Fibroblast of skin of left quadriceps (primary cell): ENCODE measurements at places on chromosomes 5 and 9.

DNA sequence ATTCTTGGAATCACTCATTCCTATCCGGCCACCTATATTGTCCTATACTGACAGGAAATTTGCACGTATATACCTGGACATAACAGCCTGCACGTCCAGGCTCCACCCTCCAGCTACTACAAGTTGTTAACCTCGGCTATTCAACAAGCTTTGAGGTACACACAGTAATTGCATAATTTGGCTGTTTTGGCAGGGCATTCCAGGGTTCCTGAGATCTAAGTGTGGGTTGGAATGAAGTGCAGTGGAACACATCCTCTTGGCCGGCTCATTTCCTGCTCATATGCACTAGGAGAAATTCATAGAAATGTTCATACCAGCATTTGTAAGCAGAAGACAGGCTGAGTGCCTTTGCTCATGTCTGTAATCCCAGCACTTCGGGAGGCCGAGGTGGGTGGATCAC, 222.3 kb downstream of the FBXL7 start:
- DNase-seq = no peak

GRCh38 chr5:153960269-153961215, 78.2 kb downstream of the FAM114A2 start:
- peak; percentile 21 for DNase-seq

- DNase-seq = no peak
Measured at GRCh38 chr9:110343551-110343950, 5.9 kb upstream of the TXNDC8 start.

DNA sequence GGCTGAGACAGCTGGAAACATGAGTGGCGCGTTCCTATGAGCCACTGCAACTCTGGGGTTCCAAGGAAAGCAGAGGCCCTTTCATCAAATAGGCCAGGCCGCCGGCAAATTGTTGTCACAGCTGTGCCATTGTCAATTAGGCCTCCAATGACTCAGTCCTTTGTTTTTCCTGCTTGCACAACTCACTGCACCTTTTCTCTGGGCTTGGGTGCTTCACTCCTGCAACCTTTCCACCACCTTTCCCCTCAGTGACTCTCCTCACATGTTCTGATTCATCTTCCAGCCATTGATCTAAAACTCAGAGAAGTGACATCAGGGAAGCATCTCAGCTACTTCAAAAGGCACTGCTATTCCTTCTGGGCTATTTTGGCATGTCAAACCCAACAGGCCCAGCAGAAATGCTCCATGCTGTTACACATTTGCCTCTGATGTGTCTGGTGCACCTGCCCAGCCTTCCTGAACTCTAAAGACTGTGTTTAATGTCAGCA, 653.7 kb downstream of the NR2F1-AS1 start:
- DNase-seq = no peak

- no peak for DNase-seq
Measured at GRCh38 chr5:137743031-137743640, 7.2 kb upstream of the KLHL3 start.

GRCh38 chr5:98497418-98497817, 276.0 kb upstream of the RGMB start:
- no peak for DNase-seq

GRCh38 chr9:113742878-113743277, 133.2 kb upstream of the ZNF618 start:
- DNase-seq = no peak

GRCh38 chr5:156375895-156376495, 49.0 kb downstream of the SGCD start:
- DNase-seq = no peak

GRCh38 chr5:168624850-168625364, 45.7 kb upstream of the PANK3 start:
- no peak for DNase-seq

GRCh38 chr5:150523472-150524350, 15.8 kb downstream of the NDST1 start:
- DNase-seq = peak; percentile 48

DNA sequence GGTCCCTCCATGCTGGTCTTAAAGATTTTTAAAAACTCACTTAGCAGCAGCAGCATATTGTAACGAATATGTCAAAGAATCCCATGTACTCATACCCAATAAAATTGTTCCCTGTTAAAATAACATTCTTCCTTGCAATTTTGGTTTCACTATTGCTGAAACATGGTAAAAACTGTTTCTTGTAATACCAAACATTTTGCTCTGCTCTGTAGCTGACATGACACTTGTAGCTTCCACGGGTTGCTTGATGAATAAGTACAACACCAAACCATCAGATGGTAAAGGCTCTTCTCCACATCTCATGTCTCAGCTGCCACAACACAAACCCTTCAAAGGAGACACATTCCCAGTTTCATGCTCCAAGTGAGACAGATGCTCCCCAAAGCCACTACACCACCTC, 180.7 kb upstream of the PTGER4 start:
- no peak for DNase-seq

GRCh38 chr9:36793277-36793676, 220.6 kb downstream of the MELK start:
- no peak for DNase-seq

- peak; percentile 28 for DNase-seq
Measured at GRCh38 chr9:94812343-94812742, 85.8 kb downstream of the AOPEP start.

DNA sequence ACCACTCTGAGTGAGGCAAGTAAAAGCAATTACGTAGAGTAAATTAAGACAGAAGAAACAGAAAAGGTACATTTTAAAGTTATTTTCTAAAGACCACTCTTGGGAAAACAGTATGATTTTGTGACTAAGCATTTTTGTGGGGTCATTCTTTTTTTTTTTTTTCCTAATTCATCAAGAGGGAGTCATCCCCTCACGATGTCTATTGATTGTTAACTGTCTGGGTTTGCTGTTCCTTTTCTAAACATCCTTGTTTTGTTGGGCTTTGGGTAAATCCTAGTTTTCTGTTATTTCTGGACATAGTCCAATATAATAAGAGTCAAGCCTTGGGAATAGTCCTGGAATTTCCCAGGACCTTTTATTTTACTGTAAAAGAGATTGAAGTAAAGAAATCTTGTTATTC, 63.8 kb downstream of the ANKRD55 start:
- DNase-seq = no peak

DNA sequence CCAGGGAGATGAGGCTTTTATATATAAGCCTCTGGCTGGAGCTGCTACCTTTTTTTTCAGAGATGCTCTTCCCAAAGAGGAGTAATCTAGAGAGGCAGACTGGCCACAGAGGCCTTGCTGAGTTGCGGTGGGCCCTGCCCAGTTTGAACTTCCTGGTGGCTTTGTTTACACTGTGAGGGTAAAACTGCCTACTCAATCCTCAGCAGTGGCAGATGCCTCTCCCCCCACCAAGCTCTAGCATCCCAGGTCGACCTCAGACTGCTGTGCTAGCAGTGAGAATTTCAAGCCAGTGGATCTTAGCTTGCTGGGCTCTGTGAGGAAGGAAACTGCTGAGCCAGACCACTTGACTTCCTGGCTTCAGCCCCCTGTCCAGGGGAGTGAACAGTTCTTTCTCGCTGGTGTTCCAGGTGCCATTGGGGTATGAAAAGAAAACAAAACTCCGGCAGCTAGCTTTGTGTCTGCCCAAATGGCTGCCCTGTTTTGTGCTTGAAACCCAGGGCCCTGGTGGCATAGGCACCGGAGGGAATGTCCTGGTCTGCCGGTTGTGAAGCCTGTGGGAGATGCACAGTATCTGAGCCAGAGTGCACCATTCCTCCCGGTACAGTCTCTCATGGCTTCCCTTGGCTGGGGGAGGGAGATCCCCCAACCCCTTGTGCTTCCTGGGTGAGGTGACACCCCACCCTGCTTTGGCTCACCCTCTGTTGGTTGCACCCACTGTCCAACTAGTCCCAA, 219.5 kb upstream of the IZUMO3 start:
- DNase-seq = no peak

- no peak for DNase-seq
Measured at GRCh38 chr9:81116340-81117137, 572.8 kb downstream of the TLE1 start.

- no peak for DNase-seq
Measured at GRCh38 chr9:20363233-20363632, 259.1 kb downstream of the MLLT3 start.

- DNase-seq = no peak
Measured at GRCh38 chr9:81955625-81956024, 12.3 kb downstream of the SPATA31D3 start.

DNA sequence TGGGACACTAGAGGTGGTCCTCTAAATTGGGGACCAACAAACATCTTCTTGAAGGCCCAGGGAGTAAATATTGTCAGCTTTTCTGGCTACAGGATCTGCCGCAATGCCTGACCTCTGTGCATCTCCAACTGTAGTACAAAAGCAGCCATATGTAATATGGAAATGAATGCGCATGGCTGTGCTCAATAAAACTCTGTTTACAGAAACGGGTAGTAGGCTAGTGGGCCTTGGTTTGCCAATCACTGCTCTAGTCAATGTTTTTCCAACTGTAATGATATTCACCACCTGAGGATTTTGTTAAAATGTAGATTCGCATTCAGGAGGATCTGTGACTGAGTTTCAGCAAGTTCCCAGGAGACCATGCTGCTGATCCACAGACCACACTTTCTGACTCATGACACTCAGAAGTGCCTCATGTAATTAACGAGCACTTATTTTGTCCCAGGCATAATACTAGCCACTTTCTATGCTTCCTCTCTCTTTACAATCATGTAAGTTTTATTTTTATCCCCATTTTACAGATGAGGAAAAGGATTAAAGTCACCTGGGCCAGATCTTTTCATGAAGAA, 96.9 kb downstream of the MED27 start:
- peak; percentile 24 for DNase-seq

GRCh38 chr5:106833517-106833916, 837.2 kb downstream of the EFNA5 start:
- DNase-seq = no peak

- DNase-seq = no peak
Measured at GRCh38 chr9:111598733-111599091, 735 bp downstream of the PTGR1 start.

DNA sequence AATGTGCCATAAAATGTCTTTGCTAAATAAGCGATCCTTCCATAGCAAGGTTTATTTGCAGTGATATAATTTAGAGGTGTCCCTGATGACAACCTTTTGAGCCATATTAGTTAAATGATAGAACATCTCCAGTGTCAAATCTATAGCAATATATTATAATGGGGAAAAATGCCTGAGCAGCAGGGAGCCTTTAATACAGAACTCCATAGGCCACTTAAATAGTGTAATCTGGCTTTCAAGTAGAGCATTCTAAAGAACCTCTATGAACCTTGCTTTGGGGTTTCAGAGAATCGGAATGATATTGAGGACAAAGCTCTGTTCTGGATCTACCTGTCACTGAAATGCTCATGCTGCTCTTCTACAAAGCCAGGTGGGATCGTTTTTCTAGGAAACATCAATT, 96.7 kb upstream of the MEF2C start:
- DNase-seq = no peak

GRCh38 chr9:37622462-37622861, 28.3 kb upstream of the FRMPD1 start:
- peak; percentile 28 for DNase-seq

GRCh38 chr5:171659896-171660295, 125.7 kb upstream of the SMIM23 start:
- DNase-seq = no peak

DNA sequence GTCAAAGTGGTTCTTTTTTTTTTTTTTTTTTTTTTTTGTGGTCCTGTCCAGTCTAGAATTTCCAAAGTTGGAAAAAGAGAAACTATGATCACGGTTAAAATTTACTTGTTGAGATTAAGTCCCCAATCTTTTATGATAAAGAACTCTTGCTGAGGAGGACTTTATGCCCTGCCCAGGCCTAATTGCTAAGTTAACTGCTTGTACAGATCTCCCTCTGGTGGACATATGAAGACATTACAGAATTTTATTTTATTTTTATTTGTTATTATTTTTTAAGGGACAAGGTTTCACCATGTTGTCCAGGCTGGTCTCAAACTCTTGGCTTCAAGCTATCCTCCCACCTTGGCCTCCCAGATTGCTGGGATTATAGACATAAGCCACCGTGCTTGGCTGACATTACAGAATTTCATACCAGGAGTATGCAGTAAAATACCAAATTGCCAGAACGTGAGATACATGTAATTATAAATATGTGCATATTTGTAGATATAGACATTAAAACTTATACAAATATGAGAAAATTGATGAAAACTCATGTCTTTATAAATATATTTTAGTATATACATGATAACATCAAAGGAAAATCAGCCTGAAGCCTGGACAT, 91.2 kb downstream of the RFK start:
- DNase-seq = no peak

GRCh38 chr9:20256284-20256948, 365.9 kb downstream of the MLLT3 start:
- no peak for DNase-seq

DNA sequence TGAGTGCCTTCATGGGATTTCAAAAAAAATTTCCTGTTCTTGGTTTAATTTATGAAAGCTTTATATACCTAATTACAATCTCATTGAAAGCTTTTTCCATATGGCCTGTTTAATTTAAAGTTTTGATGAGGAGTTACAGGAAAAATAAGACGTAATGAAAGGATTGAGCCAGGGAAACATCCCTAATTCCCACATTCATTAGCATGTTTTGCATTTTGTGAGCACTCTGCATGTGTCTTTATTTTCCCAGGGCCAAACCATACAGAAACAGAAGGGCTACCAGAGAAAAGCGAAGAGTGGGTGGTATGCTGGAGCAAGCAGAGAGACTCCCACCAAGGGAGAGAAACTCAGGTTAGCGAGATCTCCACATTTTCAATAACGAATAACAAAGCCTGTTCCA, 20.3 kb upstream of the LECT2 start:
- no peak for DNase-seq

- no peak for DNase-seq
Measured at GRCh38 chr9:117963493-117964090, 259.4 kb downstream of the TLR4 start.

DNA sequence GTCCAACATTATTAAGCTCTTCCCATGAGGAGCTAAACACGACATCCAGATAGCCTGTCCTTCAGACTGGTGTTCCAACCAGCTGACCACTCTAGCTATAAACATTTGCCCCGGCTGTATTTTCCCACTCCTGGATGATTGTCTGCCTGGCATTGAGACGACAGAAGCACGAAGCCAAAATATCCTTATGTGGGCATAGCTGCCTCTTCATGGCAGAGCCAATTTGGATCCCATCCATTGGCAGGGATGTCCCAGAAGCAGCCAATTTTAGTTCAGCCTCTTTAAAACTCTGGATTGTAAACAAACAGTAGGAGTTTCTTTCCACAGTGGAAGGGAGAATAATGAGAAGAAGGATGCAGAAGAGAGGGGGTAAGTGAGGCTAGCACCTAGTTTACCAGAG, 507.6 kb downstream of the CETN3 start:
- no peak for DNase-seq

DNA sequence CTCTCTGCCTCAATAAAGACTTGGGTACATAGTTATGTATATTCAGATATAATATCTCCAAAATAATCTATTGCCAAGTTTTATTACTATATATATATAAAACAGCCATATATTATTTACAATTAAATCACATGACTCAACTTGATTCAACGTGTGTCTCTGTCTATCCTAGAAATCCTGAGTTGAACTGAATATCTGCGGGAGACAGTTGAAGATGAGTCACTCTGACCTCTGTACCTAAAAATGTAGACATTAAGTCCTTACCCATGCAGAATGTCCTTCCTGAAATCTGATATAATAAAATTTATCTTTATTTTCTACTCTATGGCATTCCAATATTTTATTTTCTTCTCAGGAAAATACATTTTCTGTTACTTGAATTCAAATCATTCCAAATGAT, 218.2 kb upstream of the PRDM9 start:
- DNase-seq = peak; percentile 5

- no peak for DNase-seq
Measured at GRCh38 chr9:38240051-38240450, 152.5 kb upstream of the ALDH1B1 start.
